Stimulated activated CD4-positive, alpha-beta T cell treated with anti-CD3 and anti-CD28 coated beads, Interleukin-15, amount 100 ng/mL, for 48 hours (primary cell): ENCODE measurements at places on chromosomes 11 and 22.

GRCh38 chr11:117482881-117483280, 155.2 kb downstream of the CEP164 start:
- no peak for DNase-seq

- no peak for DNase-seq
Measured at GRCh38 chr11:2481253-2481652, 36.4 kb downstream of the KCNQ1 start.

DNA sequence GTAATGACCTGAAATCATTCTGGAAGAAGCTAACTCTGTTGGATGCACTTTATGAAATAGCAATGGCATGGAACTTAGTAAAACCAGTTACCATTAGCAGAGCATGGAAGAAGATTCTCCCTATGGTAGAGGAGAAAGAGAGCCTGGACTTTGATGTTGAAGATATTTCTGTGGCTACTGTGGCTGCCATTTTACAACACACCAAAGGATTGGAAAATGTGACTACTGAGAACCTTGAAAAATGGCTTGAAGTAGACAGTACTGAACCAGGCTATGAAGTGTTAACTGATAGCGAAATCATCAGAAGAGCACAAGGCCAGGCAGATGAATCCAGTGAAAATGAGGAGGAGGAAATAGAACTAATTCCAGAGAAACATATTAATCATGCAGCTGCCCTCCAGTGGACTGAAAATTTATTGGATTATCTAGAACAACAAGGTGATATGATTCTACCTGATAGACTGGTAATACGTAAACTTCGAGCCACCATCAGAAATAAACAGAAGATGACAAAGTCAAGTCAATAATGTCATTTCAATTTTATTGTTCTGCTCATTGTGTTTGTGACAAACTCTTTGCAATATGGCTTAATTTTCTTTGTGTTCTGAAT, 2.0 kb downstream of the JRKL start:
- no peak for DNase-seq

- DNase-seq: no peak
Measured at GRCh38 chr22:32957200-32957803, 100.9 kb downstream of the SYN3 start.

DNA sequence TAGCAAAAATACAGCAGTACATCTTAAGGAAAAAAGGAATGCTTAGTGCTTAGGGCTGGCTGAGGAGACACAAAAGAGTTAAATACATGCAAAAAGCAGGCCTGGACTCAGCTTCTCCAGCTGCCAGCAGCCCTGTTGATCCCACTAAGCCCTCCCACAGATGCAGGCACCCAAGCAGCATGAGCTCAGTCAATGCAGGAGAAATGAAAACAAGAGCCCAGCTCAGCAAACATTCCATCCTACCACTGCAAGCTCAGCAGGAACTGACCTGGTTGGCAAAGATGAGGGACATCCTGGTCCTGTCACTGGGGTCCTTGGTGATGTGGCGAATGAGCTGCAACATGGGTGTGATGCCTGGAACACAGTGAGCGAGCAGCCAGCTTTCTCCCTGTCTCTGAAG, 5.8 kb downstream of the CYB5R2 start:
- DNase-seq: no peak

GRCh38 chr11:34308913-34309585, 48.8 kb downstream of the ABTB2 start:
- no peak for DNase-seq

DNA sequence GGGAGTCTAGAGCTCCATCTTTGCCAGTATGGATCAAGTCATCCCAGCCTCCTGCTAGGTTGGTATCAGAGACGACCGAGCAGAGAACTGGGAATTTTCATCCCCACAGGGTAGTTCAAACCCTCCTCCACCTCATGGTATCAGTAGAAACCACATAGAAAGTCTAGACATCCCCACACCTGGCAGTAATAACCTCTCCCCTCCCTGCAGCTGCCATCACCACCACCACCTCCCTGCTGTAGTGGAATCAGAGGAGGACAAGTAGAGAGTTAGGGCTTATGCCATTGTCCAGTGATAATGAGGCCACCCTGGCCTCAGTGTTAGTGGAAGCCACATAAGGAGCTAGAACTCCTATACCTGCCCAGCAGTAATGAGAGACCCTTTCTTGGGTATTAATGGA, 34.3 kb downstream of the BTG4 start:
- no peak for DNase-seq
